ENCODE measurements at places on chromosomes 7 and 10.

DNA sequence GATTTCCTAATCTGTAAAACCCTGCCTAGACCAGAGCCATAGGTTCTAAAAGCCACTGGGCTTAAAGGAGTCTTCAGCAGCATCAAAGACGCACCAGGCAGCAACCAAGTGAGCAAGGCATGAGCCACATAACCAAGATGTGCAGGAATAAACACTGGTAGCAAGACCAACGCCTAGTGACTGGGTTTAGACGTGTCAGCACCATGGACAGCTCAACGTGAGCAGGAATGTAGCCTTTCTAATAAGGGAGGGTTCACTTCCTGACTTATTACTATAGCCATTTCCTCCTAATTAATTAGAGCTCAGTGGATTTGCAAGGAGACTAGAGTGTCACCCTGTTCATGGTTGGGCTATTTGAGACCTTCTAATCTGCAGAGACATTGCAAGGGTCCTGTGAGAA lies 223.7 kb downstream of the LHFPL3 start:
- DNase-seq, result peak; percentile 30

GRCh38 chr10:118216571-118217170 lies 125.5 kb downstream of the FAM204A start:
- DNase-seq, result no peak

- no peak for DNase-seq
These were observed 101.0 kb upstream of the IKZF1 start for GRCh38 chr7:50203521-50203920.

GRCh38 chr10:112956631-112957350 lies 6.7 kb downstream of the TCF7L2 start:
- no peak for DNase-seq

DNA sequence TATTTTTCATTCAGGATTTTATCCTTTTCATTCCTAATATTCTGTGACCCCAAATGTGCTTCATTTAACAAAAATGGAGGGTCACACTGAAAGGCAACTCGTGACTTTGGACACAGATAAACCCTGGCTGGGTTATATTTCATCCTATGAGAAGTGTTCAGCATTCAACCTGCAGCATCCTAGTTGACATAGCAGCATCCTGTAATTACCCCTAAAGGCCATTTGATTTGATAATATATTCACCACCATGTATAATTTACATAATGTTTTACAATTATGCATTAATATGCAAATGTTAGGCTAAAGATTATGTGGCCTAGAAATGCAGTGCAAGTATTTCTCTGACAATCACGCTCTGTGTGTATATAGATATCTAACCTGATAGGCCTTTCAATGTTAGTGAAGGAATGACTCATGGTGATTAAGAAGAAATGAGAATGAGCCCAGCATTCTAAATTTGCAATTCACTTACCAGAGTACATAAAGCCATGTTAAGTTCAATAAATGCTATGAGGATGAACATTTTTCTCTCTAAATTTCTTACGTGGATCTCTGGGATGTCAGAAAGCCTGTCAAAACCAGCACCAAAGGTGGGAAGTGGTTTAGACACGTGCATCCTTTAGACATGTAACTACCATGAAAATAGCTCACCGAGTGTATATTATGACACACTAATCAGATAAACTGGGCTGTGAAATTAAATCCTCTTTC lies 337.7 kb upstream of the AOAH start:
- no peak for DNase-seq
